DND-41 (cell line): ENCODE measurements at places on chromosomes 7 and 10.

DNA sequence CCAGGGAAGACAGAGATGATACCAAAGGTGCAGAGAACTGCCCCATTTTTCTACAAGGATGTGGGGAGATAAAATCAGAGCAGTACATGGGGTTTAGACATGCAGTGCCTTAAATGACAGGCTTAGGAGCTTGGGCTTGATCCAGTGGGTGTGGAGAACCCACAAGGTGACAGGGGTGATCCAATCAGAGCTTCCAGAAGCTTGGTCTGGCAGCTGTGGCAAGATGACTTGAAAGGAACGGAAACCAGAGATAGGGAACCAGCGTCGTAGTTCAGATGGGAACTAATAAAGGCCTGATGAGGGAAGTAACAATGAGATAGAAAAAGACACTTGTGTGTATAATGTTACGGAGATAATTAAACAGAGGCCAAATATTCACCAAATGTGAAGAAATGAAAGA lies 80.7 kb downstream of the SLC37A3 start:
- no peaks in the 10 kb centered on the region for H3K36me3 ChIP-seq
- no peak overlapping the region for H3K27ac ChIP-seq
- H3K4me1 ChIP-seq, result peaks cover 4% of the 10 kb centered on the region; the same call in 1 of the 2 replicates
- peak; percentile 38 for DNase-seq

DNA sequence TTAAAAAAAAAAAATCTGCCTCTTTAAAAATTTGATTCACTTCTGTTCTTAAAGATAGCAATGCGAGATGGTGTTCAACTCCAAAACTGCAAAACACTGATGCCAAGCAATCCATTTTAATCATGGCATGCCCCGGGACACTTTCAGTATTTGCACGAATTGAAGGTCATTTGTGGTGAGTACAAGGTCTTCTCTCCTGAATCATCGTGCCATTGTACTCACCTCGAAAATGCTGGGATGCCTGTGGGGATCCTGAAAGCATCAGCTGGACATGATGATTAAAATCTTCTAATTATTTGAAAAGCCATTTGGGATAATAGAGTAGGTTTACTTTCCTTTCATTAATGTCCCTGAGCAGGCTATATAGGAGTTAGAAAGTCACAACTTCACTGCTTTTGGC lies 125.1 kb upstream of the NRP1 start:
- DNase-seq, result no peak
- H3K4me3 ChIP-seq, result no peak overlapping the region
- no peaks in the 10 kb centered on the region for H3K36me3 ChIP-seq
- no peaks in the 10 kb centered on the region for H3K27me3 ChIP-seq

- peak overlapping the region; percentile 42; the same call in 1 of the 2 replicates for H3K27ac ChIP-seq
- H3K4me3 ChIP-seq, result no peak overlapping the region
- DNase-seq, result no peak
- no peaks in the 10 kb centered on the region for H3K36me3 ChIP-seq
- H3K4me1 ChIP-seq, result peaks cover 16% of the 10 kb centered on the region
These were observed 141.6 kb upstream of the WNT16 start for GRCh38 chr7:121187222-121187621.

DNA sequence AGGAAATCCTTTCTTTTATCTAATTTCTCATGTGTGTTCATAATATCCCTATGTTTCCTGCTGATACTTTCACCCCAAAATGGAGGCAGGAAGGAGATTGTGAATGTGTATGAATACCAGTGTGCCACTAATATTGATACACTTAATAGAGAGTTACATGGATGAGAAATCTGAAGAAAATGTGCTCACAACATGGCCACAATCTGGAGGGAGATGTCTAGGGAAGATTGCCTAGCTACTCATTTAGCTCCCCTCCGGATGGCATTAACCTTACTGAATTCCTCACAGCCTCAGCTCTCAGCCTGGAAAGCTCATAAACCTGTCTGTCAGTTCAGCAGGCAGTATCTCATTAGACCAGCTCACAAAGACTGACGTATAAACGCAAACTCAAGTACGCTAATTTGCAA lies 23.4 kb upstream of the DMTF1 start:
- H3K4me1 ChIP-seq, result no peaks in the 10 kb centered on the region
- no peaks in the 10 kb centered on the region for H3K27me3 ChIP-seq
- no peak for DNase-seq
- no peak overlapping the region for H3K4me3 ChIP-seq
- no peaks in the 10 kb centered on the region for H3K36me3 ChIP-seq
- no peak overlapping the region for H3K27ac ChIP-seq

DNA sequence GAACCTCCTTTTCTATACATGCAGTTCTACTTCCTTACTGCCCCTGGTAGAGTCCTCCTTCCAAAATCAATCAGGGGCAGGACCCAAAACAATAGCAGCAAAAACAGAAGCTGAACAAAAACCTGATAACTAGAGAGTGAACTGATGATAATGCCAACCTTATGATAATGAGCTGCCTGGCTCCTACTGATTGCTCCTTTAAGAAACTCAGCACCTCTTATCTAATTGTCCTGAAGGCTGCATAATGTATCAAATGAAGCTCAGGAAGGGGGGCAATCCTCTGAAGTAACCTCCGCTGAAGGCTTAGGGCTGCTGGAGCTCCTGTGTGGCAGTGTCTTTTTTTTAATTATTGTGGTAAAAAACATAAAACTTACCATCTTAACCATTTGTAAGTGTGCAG lies 257.0 kb downstream of the PHTF2 start:
- H3K27me3 ChIP-seq, result peaks cover 6% of the 10 kb centered on the region
- no peaks in the 10 kb centered on the region for H3K4me1 ChIP-seq
- no peak overlapping the region for H3K4me3 ChIP-seq
- no peaks in the 10 kb centered on the region for H3K36me3 ChIP-seq
- DNase-seq, result no peak
- no peak overlapping the region for H3K27ac ChIP-seq

DNA sequence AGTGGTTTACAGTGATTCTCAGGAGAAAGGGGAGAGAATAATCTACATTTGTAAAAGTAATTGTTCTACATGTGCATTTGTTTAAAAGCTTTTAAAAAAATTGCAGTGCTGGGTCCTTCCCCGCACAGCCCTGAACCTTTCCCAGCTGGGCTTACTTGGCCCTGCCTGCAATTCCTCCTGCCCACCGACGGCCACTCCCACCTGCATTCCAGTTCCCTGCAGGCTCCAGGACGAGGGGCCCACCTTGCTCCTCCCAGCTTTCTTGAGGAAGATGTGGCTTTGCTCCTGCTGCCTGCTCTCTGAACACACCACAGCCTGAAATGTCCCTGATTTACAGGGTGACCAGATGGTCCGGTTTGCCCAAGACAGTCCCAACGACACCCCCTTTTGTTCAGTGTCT lies 222.7 kb downstream of the PRPF18 start:
- no peaks in the 10 kb centered on the region for H3K36me3 ChIP-seq
- no peak overlapping the region for H3K27ac ChIP-seq
- no peak for DNase-seq
- H3K27me3 ChIP-seq, result peaks cover 6% of the 10 kb centered on the region

- H3K4me3 ChIP-seq, result no peak overlapping the region
- H3K36me3 ChIP-seq, result no peaks in the 10 kb centered on the region
- H3K4me1 ChIP-seq, result peaks cover 21% of the 10 kb centered on the region
- DNase-seq, result no peak
- no peak overlapping the region for H3K27ac ChIP-seq
These were observed 4.2 kb downstream of the CYTH3 start for GRCh38 chr7:6268023-6268900.

DNA sequence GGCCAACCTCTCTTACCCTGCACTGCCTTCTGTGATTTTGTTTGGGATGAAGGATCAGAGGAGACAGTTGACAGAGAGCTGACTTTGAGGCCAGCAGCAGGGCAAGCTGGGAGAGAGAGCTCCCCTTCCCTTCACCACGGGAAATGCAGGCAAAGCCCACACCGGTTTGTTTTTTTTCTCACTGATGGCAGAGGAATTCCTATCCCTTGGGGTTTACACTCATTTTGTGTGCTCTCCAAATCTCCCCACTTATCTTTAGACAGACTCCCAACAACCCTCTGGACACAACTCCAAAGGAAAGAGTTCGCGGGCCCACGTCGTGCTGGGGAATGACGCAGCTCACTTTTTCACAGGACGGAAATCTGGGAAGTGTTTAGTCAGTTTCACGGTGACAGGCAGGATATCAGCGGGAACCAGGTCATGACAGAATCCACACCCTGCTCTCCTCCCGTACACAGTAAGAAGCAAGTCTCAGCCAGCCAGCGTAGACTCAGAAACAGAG lies 68.3 kb upstream of the FAM171A1 start:
- no peak overlapping the region for H3K4me3 ChIP-seq
- no peaks in the 10 kb centered on the region for H3K36me3 ChIP-seq
- peaks cover 20% of the 10 kb centered on the region for H3K27me3 ChIP-seq
- DNase-seq, result no peak
- H3K27ac ChIP-seq, result no peak overlapping the region

DNA sequence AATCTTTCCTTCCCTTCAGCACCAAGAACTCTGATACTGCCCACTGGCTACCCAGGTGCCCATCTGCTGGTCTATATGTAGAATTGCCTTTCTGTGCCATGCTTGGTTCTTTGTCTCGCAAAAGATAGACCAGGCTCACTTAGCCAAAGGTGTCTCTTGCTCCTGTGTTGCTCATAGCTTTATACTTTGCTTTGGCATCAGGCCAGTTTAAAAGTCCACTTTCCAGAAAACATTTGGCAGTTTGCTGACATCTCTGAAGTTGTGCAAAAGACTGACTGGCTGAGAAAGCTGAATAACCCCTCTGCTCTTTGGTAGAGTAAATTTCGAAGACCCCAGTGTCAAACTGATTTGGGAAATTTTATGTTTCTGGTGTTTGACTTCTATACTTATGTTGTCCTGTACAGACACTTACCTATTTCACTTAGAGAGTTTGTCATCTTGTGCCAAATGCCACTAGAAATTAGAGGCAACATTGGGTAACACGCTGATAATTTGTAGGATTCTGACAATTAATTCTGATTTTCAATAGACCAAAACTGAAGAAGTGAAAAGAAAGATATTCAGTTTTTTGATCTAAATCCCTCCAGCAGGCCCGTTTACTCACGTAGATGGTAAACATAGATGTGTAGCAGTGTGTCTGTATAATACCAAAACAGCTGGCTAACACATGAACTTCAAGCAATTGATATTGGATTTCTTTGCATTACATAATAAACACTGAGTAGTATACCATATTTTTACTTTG lies 91.1 kb downstream of the CPED1 start:
- no peaks in the 10 kb centered on the region for H3K4me1 ChIP-seq
- no peak overlapping the region for H3K27ac ChIP-seq
- no peaks in the 10 kb centered on the region for H3K36me3 ChIP-seq
- DNase-seq, result no peak
- H3K27me3 ChIP-seq, result no peaks in the 10 kb centered on the region

DNA sequence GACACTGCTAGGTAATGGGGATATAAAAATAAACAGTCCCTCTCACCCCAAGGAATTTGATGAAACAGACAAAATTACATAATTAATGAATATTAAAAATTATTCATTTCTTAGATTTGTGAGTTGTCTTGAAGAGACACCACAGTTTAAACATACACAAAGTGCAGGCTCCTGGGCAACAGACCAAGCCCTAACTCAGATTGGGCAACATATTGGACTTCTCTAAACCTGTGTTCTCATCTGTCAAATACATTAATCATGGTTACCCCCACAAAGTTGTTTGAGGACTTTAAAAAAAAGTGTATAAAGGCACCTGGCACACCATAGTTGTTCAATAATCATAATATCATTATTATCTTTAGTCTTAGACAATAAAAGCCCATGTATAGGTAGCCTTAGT lies 62.5 kb upstream of the CAPZA2 start:
- no peak overlapping the region for H3K4me3 ChIP-seq
- no peak for DNase-seq
- peaks cover 4% of the 10 kb centered on the region for H3K27me3 ChIP-seq

- H3K27ac ChIP-seq, result no peak overlapping the region
- peaks cover 16% of the 10 kb centered on the region for H3K4me1 ChIP-seq
- no peaks in the 10 kb centered on the region for H3K36me3 ChIP-seq
These were observed 47.5 kb upstream of the AGR3 start for GRCh38 chr7:16929146-16929762.

DNA sequence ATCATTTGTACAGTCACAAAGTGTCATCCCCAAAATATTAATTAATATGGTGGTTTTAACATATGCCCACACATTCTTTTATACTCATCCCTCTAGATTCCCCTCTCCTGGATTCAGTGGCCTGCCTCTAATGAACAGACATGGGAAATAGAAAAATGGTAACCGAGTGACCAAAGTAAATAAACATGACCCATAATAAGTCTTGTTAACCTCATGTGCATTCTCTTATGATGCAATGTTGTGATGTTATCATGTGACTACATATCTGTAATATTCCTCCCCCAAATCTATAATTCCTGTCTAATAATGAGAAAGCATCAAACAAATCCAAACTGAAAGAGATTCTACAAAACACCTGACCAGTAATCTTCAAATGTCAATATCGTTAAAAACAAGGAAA lies 164.5 kb upstream of the PRSS1 start:
- H3K36me3 ChIP-seq, result no peaks in the 10 kb centered on the region
- H3K27ac ChIP-seq, result no peak overlapping the region; the same call in 1 of the 2 replicates

GRCh38 chr7:79548727-79549126 lies 95.3 kb upstream of the MAGI2 start:
- no peaks in the 10 kb centered on the region for H3K4me1 ChIP-seq
- no peak overlapping the region for H3K27ac ChIP-seq
- DNase-seq, result no peak
- no peaks in the 10 kb centered on the region for H3K36me3 ChIP-seq

- H3K27ac ChIP-seq, result no peak overlapping the region
- no peaks in the 10 kb centered on the region for H3K27me3 ChIP-seq
- no peaks in the 10 kb centered on the region for H3K4me1 ChIP-seq
- no peaks in the 10 kb centered on the region for H3K36me3 ChIP-seq
These were observed 349.6 kb downstream of the TFEC start for GRCh38 chr7:115680921-115681320.

DNA sequence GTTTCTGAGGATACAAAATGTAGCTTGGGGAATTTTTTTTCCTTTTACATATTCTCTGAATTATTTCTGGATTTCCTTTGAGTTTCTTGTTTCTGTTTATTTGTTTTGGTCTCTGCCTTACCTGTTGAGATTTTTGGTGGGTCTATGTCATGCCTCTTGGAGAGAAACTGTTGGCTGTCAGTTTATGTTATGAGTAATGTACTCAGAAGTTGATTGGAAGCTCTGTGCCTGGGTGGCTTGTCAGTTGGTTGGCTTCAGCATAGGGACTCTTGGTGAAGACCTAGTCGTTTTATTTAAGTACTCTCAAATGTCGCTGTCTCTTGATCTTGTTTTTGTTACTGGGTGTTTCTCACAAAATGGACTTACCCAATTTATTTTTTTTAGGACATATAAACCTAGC lies 132.4 kb downstream of the CDK14 start:
- DNase-seq, result no peak
- no peaks in the 10 kb centered on the region for H3K4me1 ChIP-seq
- H3K27me3 ChIP-seq, result no peaks in the 10 kb centered on the region
- H3K4me3 ChIP-seq, result no peak overlapping the region

- H3K4me1 ChIP-seq, result no peaks in the 10 kb centered on the region
- H3K27me3 ChIP-seq, result peaks cover 10% of the 10 kb centered on the region
- no peak overlapping the region for H3K27ac ChIP-seq
- H3K4me3 ChIP-seq, result no peak overlapping the region
- no peak for DNase-seq
- no peaks in the 10 kb centered on the region for H3K36me3 ChIP-seq
These were observed 285.9 kb downstream of the LRMDA start for GRCh38 chr10:75717126-75717916.
